ENCODE measurements at places on chromosomes 12 and 14. TPM values are rescaled to one million over a fixed set of nuclear protein-coding genes. Genes with fewer than 3 reads are reported as not detected.

DNA sequence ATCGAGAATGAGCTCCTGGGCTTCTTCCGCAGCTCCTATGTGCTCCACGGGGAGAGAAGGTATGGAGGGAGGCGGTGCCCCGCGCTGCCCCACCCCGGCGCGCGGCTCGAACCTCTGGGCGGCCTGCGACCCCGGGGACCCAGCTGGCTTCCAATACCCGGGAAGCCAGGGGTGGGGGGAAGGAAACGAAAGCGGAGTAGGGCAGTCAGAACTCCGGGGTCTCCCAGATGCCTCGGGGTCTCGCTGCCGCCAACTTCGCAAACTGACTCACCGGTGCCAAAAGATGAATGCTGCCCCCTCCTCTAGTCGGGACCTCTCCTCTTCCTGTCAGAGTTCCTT lies 1.3 kb downstream of the TRHDE start:
- no peak for DNase-seq

DNA sequence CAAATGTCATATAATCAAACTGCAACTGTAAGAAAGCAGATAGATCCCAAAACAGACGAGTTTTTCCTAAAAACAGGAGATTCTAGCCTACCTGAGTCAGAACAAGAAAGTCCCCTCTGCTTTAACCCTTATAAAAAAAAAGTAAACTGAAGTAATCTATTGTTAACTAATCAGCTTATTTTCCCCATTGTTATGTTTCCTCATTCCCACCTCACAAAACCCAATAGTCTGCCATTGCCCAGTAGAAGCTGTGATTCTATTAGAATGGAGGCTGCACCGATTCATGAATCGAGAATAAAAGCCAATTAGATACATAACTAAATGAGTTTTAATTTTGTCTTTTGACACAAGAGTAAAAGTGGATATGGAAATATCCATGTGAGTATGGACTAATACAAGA lies 115.4 kb downstream of the MED13L start:
- no peak for DNase-seq

The CACNA1C gene
- 22.4 TPM for total RNA-seq

GRCh38 chr12:4251216-4251891 lies 22.2 kb upstream of the CCND2 start:
- no peak for DNase-seq

The CMKLR1 gene
- 13.5 TPM for total RNA-seq

The PRIMA1 gene
- 3.0 TPM for total RNA-seq

DNA sequence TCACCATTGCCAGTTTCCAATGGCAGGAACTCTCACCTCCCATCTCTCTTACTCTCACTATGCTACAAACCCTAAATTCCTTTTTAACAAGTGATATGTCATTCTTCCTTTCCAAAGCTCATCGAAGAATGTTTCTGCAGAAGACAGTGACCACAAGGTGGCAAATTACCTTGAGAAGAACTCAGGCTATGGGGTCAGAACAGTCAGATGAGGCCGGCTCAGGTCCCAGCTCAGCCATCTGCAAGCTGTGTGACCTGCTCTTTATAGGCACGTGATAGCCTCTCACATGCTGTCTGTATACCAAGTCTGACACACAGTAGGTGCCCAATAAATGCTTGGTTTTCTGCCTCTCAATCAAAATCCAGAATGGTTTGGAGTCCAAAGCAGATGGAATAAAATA lies 80.7 kb downstream of the FOXN3 start:
- DNase-seq: no peak

The KLRC1 gene
- total RNA-seq: 1.4 TPM

DNA sequence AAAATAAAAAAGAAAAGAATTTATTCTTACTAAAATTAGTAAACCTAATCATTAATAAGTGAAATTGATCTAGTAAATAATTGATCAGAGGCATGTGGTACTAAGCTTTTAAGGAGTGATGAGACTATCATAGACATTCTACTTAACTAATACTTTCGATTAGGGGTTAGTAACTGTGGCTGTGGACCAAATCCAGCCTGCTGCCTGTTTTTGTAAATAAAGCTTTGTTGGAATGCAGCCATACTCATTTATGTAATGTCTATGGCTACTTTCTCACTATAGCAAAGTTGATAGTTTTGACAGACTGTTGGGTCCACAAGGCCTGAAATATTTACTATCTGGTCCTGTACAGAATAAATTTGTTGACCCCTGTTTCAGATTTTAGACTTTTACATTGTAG lies 63.2 kb downstream of the PLEKHA5 start:
- DNase-seq: no peak

The PLEKHH1 gene
- 86.4 TPM for total RNA-seq

DNA sequence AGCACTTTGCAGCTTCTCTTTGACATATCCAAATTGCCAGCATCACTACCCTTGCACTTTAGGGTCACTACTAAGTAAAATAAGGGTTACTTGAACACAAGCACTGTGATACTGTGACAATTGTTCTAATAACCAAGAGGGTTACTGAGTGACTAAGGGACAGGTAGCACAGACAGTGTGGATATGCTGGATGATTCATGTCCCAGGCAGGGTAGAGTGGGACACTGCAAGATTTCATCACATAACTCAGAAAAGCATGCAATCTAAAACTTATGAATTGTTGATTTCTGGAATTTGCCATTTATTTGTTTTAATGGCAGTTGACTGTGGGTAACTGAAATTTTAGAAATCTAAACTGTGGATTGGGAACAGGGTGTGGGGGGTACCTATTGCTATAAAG lies 218.8 kb downstream of the KITLG start:
- DNase-seq: no peak

DNA sequence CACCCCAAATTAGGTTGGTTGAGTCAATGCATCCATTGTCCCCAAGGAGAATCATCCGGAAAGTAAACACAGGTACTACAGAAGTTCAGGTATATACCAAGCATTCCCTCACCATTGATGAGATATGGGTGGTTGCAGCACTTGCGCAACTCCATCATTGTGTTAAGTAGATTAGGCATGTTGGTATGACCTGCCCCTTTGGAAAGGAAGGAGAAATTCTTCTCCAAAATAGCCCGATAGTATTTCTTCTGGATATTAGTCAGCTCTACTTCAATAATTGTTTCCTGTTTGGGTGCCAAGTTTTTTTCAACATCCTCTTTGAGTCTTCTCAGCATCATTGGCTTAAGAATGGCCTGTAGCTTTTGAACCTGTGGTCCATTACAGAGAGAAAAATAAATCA lies 21.3 kb upstream of the SUPT16H start:
- no peak for DNase-seq

GRCh38 chr12:48183091-48183875 lies at the start of gene CCDC184:
Gene CCDC184 (plus strand): TSS chr12:48183644. CDS start chr12:48184123, 479 bp downstream.
- peak; percentile 60 for DNase-seq

The ACSM4 gene
- not detected for total RNA-seq

DNA sequence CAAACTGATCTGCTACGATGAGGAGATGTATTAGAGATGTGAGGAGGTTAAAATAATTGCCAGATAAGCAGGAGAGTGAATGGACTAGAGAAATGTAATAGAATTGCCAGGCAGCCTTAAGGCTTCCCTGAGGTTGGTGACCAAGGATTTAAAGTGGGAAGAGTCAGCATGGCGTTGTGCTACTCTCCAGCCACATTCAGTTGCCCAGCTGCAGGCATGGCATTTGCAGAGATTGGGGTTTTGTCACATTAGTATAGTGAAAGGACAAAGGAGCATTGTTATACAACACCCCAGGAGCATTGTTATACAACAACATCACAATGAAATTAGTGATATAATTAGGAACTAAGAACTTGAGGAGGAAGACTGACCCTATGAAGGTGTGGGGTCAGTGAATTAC lies 31.7 kb downstream of the MARK3 start:
- DNase-seq: no peak

The TMEM233 gene
- total RNA-seq: 0.27 TPM

The CDKN3 gene
- not detected for total RNA-seq

The B4GALNT1 gene
- total RNA-seq: not detected

- DNase-seq: no peak
These were observed 34.4 kb upstream of the NDUFA12 start for GRCh38 chr12:95037906-95038305.

DNA sequence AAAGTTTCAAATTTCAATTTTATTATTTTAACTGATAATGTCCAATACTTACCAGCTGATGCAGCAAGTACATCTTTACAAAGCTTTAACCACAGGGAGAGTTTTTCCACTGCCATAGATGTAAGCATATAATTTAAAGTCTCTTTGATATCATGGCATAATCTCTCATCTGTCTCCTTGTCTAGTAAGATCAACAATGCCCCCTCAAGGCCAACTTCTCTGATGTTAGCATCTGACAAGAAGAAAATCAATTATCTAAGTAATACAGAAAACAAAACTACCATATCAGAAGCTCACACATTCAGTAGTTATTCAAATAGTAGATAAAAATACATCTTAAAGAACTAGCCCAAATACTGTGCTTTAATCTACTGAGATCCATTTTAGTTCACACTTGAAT lies 94.2 kb downstream of the HEATR5A start:
- no peak for DNase-seq

The SLC17A8 gene
- 8.6 TPM for total RNA-seq
